Stimulated activated CD8-positive, alpha-beta memory T cell treated with anti-CD3 and anti-CD28 coated beads, Interleukin-2, amount 100 ng/mL, for 1 hour (primary cell): ENCODE measurements at places on chromosomes 3 and 15.

DNA sequence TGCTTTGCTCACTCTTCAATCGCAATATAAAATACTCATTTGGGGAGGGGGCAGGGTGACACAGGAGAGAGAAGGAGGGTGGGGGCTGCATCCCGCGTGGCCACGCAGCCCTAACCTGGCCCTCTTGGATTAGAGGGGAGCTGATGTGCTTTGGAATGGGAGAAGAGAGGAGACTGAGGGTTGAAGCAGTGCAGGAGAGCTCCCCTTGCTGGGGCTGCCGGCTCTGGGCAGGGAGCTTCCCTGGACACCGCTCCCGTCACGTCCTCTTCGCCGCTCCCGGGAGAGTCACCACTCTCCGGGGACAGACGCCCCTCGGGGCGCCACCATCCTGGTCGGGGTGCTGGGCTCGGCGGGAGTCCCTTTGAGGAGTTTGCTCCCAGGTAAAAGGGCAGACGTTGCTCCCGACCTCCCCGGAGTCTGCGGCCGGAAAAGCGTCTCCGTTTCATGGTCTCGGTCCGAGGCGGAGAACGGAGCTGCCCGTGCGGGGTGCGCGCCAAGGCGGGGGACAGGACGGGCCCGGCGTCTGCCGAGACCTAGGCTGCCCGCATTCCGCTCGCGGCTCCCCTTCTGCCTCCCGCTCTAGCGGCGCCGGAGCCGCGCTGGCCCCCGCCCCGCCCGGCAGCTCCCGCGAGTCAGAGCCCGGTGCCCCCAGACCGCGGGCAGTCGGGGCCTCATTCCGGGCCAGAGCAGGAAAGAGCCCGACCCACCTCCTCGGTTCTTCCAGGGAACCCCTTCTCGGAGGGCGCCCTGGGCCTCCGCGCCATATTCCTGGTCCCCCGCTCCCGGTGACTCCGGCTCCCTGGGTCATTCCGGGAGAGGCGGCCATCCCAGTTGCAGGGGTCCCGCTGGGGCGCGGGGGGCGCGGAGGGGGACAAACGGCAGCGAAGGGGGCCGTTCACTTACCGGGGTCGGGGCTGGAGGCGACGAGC, 603 bp downstream of the SLC7A14 start:
- DNase-seq, result no peak

DNA sequence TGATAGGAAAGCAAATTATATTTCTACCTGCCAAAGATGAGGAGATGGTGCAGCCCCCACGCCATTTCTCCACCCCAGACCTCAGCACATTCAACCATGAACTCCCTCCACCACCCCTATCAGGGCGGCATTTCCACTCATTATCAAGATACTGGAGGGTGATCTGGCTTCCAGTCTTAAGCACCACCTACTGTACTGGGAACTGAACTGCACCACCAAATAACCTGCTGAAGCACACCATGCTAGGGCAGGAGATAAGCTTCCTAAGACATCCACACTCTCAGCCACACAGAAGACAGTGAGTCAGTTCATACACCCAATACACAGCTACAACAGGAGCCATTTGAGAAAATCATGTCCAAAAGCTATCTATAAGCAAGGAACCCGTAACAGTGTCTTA, 98.8 kb downstream of the FGF7 start:
- no peak for DNase-seq

GRCh38 chr15:91383532-91383931, 283.5 kb downstream of the SV2B start:
- no peak for DNase-seq

GRCh38 chr3:177145954-177146353, 51.3 kb downstream of the TBL1XR1 start:
- no peak for DNase-seq

- no peak for DNase-seq
Measured at GRCh38 chr15:34512628-34513027, 70.8 kb downstream of the GOLGA8B start.

- DNase-seq, result no peak
Measured at GRCh38 chr15:48536681-48537091, 108.8 kb downstream of the FBN1 start.

DNA sequence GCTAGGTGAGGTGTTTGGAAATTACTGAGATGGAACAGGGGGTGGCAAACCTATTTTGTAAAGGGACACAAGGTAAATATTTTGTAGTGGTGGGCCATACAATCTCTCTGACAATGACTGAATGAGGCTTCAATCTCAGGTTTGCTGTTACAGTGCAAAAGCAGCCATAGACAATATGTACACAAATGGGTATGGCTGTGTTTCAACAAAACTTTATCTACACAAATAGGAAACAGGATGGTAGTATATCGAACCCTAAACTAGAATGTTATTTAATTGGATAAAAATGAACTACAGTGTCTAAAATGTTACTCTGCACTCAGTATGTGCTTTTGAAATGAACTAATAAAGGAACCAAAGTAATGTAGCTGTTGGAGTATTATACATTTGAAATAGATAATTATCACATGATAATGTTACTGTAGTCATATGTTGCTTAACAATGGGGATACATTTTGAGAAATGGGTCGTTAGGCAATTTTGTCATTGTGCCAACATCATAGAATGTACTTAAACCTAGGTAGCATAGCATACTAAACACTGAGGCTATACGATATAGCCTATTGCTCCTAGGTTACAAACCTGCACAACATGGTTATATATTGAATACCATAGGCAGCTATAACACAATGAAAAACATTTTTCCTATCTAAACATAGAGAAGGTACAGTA, 495.2 kb upstream of the TBL1XR1 start:
- no peak for DNase-seq

GRCh38 chr15:96261575-96262034, 68.9 kb upstream of the NR2F2 start:
- DNase-seq, result no peak

DNA sequence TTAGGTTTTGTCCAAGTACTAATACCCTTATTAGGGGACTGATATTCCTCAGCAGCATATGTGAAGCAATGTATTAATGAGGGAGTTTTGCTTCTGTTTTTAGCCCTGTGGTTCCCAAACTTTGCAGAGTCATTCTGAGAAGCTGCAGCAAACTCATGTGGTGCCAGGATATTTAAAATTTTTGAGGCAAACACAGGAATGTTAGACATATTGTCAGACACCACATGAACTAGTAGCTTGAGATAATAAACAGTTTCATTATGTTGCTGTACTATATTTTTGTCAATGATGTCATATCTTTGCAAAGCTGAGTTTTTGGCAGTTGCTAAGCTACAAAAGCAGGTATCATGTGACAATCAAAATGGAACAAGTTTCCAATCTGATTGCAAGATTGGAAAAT, 36.6 kb downstream of the ATP6V1A start:
- DNase-seq, result no peak

DNA sequence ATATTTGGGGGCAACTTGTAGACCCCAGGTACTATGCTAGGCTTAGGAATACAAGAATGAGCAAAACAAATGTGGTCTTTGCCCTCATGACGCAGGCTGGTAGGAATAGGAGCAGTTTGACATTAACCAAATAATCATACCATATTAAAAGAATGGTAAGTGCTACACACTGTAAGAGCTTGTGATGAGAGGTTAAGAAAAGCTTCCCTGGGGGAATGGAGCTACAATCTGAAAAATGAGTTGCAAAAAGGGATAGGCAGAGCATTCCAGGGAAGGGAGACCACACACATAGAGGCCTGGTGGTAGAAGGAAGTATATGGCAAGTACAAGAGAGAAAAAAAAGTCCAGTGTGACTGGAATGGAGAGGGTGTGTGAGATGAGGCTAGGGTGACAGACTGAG, 37.3 kb downstream of the TMOD3 start:
- no peak for DNase-seq

DNA sequence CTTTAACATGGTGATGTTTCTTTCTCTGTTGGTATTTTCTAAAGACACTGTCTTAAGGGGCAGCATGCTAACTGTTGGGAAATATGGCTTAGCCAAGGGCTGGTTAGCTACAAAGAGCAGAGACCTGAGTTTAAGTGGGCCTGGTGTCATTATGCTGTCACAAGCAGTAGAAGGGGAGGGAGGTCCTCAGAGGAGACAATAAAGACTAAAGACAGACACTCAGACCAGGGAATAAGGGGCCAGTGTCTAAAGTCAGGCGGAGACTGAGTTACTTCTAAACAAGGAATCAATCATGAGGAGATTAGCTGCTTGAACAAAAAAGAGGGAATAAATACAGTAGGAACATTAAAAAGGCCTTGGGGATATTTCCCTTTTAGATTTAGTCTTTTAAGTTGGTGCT, 142.7 kb upstream of the DPPA4 start:
- DNase-seq, result no peak

DNA sequence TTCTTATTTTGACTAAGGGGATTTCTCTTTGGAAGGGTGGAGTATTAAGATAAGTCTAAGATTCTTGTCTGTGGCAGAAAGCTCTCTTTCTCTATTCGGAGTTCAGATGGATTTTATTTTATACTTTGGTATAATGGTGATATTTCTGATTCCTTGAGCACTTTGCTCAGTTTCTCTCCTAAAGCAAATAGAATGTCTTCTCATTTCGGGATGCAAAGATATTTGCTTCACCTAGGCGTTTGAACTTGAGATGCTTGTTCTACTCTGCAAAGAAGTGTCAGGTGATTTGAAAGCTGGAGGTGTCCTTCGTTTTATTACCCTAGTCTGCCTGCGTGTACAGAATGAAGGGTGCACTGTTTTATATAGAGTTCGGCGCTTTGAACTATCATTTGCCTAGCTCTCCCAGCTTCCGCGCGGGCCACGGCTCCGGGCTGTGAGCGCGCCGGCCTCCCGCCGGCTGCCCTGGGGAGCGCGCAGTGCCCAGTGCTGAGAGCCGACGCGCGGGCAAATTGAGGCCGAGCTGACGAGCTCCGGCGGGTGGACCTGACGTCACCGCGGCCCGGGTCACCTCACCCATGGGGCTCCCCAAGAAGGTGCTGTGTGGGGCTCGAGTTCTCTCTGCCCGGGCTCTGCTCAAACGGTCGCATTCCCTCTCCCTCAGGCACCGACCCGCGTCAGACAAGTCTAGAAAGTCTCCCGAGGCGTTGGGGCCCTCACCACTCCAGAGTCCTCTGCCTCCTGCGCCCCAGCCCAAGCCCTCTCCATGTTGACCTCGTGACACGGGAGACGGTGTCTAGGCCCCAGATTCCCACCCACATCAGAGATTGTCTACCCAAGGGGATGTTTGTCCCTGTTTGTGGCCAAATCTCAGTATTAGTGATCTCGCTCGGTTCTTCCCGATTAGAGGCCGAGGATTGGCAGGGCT, 7.5 kb downstream of the SOX2 start:
- no peak for DNase-seq

DNA sequence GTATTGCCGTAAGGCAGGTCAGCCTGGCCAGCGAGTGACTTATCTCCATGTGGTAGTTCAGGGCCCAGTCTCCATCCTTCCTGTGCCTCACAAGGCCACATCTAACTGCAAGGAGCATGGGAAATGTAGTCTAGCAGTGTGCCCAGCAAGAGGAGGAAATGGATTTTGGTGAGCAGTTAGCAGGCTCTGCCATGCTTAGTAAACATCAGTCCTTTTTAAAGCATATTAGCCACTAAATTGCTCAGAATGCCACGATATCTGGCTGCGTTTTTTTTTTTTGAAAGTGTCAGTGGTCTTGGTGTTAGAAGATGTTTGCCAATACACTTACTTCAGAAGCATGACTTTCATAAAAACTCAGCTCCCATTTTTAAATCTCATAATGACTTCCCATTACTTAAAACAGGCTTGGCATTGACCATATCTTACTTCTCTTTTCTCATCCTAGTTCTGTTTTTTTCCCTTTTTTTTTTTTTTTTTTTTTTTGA, 470.2 kb upstream of the TPRG1 start:
- DNase-seq, result no peak
